AG04450 (cell line): ENCODE measurements at places on chromosomes 16 and 17.

- no peak for DNase-seq
Observed at GRCh38 chr16:56973294-56973689, 11.5 kb downstream of the CETP start.

DNA sequence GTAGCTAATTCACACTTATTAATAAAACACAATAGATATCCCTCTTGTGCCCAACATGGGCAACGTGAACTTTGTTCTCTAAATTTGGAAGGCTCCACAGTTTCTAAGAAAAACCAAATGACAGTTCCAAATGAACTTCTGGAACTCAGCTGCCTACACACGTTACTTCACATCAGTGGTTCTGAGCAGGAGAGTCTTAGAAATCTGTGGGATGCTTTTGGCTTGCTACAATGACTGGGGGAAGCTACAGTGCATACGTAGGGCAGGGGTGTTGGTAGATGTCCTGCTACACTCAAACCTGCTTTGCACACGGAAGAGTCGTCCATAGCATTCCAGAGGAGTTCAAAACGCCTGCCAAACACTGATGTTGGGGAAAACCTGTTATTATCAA lies 8.0 kb downstream of the TXNDC11 start:
- no peak for DNase-seq

DNA sequence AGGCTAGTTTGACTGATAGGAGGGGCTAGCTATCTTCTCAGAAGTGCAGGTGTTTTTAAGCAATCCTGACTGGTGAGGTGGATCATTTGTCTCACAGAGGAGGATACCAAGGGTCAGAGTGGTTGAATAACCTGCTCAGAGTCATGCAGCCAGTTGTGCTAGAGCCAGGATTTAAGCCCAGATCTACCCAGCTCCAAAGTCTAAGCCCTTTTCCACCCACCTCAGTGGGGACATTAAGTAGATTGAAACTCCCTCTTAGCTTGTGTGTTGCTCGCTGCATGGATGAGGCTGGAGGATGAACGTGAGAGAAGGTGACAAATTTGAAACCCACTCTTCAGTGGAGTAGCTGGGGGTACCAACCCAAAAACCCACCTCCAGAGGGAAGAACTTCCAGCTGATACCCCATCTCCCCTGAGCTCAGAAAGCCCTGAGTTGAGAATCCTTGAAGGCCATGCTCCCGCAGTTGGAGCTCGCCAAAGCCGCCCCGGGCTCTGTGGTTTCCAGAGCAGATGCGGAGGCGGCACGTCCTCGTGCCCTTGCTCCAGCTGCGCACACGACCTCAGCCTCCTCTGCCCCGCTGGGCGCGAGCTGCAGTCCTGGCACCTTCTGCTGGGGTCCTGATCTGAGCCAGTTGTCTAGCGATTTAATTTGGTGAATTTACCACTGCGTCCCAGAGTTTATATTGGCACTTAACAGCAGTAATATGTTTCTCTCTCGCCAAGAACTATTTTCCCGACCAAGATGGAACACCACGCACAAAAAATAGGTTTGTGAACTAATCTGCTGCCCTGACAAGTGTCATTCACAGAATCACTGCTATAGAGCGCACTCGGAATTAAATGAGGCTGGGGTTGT lies 159.5 kb downstream of the CCDC182 start:
- no peak for DNase-seq

DNA sequence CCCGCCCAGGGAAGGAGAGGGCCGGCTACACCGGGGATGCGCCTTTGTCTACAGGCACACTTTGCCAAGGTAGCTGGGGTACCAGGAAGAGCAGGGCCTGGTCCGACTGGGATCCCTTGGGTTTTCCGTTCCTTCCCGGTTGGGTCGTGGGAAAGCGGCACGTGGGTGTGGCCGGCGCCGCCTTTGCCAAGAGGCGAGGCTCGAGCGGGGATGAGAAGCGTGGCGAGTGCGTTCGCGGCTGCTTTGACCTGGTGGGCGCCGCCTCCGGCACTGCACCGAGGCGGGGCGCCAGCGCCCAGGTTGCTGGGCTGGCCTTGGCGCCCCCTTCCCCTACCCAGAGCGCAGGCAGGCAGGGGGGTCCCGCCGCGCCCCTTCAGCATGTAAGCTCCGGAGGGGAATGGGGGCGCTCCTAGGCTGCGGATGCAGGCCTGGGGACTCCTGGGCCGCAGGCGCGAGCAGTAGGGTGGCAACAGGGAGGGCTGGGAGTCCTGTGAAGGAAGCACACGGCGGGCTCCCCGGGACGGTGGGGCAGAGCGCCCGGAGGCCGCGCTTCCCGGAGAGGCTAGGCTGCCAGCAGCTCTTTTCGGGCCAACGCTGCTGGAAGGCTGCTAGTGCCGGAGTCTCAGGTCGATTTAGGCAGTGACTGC lies 2.0 kb downstream of the HAS3 start:
- DNase-seq: no peak

GRCh38 chr17:73773702-73774101 lies 129.5 kb upstream of the SDK2 start:
- no peak for DNase-seq

GRCh38 chr17:50541716-50542688 lies 5.0 kb upstream of the SPATA20 start:
- no peak for DNase-seq

DNA sequence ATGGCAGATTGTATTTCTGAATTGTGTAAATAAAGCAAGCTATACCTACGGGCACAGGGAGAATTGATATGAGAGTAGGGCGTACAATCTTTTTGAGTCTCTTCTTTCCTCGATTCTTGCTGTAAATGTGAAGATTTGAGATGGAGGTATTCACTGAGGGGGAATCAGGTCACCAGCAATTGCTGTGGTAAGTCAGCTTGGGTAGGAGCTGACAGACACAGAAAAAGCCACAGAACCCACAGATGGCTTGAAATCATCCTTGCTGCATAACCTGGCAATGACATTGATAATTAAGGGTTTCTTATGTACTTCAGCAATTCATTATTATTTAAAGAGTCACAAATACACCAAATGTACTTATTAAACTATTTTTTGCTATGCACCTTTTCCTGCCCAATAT lies 164.2 kb downstream of the CNTNAP4 start:
- DNase-seq: no peak

- no peak for DNase-seq
Observed at GRCh38 chr16:35196313-35196712, 1736.9 kb downstream of the TP53TG3F start.

DNA sequence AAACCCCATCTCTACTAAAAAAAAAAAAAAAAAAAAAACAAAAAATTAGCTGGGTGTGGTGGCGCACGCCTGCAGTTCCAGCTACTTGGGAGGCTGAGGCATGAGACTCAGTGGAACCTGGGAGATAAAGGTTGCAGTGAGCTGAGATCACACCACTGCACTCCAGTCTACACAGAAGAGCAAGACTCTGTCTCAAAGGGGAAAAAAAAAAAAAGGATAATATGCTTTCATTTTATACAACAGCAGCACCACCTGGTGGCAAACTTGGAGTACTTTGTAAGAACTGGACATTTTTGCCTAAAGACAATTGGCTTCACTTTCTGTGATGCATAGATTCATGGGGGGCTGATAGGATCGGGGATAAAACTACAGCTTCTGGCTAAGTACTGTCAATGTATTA lies 8.5 kb downstream of the CHTF8 start:
- DNase-seq: peak; percentile 51

- DNase-seq: no peak
Observed at GRCh38 chr17:74148446-74148845, 55.0 kb upstream of the RPL38 start.

GRCh38 chr17:27506348-27507218 lies 50.3 kb downstream of the KSR1 start:
- no peak for DNase-seq

DNA sequence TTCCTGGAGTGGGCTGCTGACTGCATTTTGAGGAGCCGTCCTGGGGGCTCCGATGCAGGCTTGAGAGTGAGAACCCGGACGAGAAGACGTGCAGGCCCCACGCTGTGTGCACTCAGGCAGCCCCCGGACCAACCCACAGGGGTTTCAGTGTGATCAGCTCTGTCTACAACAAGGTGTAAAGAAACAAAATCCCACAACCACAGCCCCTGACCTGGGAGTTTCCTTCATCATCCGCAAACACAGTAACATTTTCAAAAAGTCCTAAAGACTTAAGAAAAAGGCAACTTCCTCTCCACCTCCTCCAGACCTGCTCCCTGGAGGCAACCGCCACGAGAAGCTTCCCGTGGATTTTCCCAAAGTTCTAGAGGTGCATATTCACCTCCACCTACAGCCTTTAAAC lies 15.4 kb upstream of the MEAK7 start:
- DNase-seq: no peak

DNA sequence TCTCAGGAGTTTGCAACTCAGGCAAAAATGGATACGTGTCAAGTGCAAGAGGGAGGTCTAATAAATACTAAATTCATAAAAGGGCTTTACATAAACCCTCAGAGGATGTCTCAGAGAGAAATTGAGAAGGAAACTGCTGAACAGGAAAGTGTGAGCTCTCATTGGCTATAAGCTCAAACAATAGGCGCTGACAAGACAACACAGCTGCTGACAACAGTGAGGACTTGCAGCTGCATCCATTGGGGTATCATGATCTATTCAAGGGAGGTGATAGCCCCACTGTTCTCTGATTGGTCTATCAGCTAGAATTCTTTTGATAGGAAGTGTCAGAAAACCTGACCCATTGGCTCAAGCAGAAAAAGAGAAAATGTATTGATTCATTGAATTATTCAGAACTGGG lies 187.2 kb downstream of the CBLN1 start:
- no peak for DNase-seq

DNA sequence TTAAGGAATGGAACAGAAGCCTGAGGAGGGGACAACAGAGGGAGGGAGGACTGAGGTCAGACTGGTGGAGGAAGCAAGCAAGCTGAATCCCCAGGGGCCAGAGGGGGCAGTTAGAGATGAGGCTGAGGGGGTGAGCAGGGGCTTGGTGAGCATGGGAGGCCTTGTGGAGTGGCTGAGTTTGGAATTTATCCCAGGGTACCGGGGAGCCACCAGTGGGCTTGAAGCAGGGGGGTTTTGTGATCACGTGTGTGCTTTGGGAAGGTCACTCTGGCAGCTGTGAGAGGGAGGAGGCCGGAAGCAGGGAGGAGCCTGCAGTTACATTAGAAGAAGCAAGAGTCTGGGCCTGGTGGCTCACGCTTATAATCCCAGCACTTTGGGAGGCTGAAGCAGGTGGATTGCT lies 9.8 kb upstream of the CTCF start:
- DNase-seq: no peak

- no peak for DNase-seq
Observed at GRCh38 chr17:82534401-82534812, 14.9 kb downstream of the FOXK2 start.

DNA sequence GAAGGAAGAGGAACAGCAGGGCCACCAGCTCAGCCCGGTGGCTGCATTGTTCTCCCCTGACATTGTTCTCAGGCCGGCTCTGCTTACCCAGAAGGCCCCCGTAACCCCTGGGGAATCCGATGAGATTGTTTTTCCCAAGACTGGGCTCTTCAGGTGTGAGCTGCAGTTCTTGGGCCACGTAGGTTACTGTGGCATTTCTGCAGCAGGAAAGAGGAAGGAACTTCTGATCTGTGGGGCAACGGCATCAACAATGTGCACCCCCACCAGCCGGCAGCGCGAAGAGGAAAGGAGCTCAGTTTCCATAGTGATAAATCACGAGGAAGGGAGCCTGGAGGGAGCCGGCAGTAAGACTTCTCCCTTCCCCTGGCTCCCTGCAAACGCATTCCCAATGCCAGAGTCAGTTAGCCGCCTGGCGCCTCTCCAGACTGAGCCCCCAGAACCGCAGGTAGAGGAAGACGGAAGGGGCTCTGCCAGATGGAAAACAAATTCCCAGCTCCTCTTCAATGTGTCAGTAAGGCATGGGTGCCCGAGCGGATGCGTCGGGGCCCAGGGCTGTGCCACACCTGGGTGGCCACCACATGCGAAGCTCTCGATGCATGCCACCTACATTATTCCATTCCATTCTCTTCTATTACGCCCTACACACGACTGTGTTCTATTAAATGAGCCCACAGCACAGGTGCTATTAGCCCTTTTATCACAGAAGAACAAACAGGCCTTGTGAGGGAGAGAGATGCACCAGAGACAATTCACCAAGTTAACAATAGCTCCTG lies 21.5 kb upstream of the PECAM1 start:
- DNase-seq: no peak

GRCh38 chr17:75784473-75785015 lies at the start of gene UNK:
Gene UNK (plus strand): TSS chr17:75784806. CDS start chr17:75784881, 75 bp downstream.
- DNase-seq: peak; percentile 99

DNA sequence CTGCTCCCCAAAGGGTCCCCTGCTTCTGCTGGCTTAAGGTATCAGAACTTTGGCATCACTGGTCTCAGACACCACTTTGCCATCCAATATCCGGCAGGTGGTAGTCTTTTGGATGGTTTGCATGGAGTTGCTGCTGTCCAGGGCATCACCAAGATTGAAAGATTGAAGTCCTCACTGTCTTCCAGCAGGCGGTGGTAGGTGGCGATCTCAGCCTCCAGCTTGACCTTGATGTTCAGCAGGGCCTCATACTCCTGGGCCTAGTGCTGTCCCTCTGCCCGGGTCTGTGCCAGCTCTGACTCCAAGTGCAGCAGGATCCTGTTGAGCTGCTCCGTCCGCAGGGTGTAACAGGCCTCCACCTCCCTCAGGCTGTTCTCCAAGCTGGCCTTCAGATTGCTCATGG lies 43.0 kb upstream of the TMEM97 start:
- no peak for DNase-seq

- DNase-seq: peak; percentile 8
Observed at GRCh38 chr17:9291912-9292560, 270.7 kb downstream of the NTN1 start.

- DNase-seq: peak; percentile 97
Observed at GRCh38 chr17:59853168-59853918, 39.4 kb downstream of the TUBD1 start.

GRCh38 chr17:15744885-15745284 lies 12.8 kb downstream of the TBC1D26 start:
- DNase-seq: no peak
